Ascending aorta (tissue), 2 donors: ENCODE measurements at places on chromosomes 4 and X.

DNA sequence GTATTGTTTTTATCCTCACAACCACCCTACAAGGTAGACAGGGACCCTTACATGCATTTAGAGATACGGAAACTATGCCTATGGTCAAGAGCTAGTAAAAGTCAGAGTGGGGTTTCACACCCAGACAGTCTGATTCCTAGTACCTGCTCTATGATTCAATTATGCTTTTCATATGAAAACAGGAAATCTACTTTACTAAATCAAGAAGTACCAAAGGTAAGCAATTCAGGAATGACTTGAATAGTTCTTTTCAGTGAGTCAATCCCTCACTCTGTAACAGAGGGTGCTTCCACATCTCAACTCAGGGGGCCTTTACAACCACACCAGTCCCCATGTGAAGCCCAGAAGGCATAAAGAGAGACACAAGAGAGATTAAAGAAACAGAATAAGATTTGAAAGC is 191.4 kb downstream of the PPP3CA start:
- DNase-seq, result no peak

DNA sequence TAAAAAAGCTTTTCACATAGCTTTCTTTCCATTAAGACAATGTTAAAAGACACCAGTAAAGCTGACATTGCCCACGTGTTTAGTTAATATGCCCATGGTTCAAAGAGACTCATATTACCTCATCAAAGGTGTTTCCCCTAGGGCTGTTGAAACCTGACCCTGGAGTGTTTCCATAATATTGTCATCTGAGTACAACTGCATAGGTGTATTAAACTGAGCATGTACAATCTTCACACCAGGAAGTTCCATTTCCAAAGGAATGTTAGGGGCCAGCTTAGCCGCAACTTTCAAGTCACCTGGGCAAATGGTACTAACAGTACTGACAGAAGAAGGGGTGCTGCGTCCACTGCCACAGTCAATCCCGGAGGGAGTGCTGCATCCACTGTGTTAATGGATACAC is 27.1 kb downstream of the PDLIM3 start:
- no peak for DNase-seq

DNA sequence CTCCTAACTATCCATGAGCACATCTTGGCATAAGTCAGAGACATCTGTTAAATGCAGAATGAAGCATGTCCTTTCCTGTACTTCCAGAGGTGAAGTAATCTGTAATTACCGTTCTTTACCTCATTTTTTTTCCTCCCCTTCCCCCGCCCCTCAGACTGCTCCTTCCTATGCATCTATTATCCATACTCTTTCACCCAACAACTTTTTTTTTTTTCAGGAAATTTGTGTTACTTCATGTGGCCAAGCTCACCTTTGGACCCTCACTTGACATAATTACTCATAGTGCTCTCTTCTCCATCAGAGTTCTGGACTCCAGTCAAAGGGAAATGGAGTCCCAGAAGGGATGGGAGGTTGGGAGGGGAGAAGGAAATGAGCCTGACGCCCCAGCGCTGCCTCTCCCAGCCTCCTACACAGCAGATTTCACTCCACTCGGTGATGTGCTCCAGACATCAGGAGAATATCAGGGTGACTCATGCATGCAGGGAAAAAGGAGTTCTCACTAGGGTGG is 568.8 kb downstream of the STIM2 start:
- DNase-seq, result no peak

DNA sequence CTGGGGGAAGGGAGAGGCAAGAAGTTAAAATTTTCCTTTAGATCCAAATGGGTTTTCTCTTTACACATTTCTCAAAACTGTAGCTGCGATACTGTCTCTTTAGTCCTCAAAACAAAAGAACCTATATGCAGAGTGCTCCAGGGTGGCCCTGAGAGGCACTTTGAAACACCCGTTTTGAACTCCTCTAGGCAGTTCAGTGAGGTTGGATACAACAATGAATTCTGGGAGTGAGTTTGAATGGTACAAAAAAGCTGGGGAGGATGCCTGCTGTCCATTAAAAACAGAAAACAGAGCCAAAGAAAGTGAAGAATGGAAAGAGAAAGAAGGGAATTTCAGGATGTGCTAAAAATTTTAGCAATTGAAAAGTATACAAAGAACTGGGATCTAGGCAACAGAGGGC is 23.1 kb downstream of the ENOX2 start:
- no peak for DNase-seq

- no peak for DNase-seq
Measured at GRCh38 chrX:119762718-119763117, 4.3 kb downstream of the SOWAHD start.

- DNase-seq, result no peak
Measured at GRCh38 chr4:23135792-23136645, 443.3 kb downstream of the GBA3 start.

DNA sequence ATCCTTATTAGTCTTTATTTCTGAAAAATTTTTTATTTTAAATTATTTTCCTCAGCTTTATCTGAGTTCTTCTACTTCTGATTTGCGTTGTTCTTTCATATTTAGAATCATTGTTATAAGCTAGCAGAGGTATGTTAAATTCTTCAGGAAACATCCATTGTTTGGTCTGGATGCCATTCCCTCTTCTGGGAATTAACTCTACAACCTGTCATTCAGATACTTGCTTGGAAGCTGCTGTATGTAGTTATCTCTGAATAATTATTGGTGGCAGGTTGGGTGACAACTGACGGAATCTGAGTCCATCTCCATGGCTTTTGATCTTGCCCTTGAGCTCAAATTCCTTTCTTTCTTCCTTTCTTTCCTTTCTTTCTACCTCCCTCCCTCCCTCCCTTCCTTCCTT is 61.9 kb downstream of the DDIT4L start:
- no peak for DNase-seq

- DNase-seq, result no peak
Measured at GRCh38 chr4:161303551-161303950, 860.2 kb downstream of the FSTL5 start.

- no peak for DNase-seq
Measured at GRCh38 chr4:37685823-37686372, 278 bp downstream of the RELL1 start.

DNA sequence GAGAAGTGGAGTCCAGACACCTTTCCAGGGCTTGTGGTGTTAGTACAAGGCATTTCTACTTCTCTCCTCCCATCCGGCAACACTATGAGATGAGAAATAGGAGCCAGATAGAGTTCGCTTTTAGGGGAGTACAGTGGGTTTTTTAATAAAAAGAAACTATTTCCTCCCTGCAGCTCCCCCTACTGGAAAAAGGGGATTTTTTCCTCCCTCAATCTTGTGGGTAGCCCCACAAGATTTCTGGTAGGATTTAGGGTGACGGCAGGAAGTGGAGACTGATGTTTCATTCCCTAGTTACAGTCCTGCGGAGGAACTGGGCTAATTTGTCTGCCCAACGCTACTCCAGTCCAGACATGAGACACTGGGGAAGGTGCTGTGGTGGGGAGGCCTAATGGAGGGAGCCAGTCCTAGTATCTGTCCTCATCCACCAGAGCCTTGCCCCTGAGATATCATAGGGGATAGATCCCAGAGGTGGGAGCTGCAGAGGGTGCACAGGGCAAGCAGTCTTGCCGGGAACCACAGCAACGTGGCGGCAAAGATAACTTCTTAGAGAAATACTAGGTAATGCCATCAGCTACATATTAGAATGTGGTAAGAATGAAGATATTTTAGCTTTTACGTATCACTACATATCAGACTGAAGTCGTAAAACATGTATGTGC is 45.5 kb upstream of the PRKG2 start:
- DNase-seq, result no peak

DNA sequence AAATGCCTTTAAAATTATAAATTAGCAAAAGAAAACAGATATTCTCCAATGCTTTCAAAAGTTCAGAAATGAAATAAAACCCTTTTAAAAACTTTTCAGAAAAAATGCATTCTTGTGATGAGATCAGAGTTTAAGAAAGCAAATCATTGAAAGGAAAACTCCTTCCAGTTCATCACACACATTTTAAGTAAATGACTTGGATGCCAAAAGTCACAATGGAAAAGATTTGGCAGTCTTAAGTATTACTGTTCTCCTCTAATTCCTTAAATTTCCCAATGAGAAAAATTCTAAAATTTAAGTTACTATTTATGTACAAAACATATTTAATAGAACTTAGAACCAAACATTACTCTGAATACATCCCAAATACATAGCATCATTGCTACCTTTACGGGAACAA is 21.1 kb downstream of the HOPX start:
- DNase-seq, result no peak

- DNase-seq, result no peak
Measured at GRCh38 chrX:64976673-64977040, 407 bp upstream of the ZC4H2 start.

GRCh38 chrX:85419293-85419692 is 39.8 kb upstream of the POF1B start:
- DNase-seq, result no peak

DNA sequence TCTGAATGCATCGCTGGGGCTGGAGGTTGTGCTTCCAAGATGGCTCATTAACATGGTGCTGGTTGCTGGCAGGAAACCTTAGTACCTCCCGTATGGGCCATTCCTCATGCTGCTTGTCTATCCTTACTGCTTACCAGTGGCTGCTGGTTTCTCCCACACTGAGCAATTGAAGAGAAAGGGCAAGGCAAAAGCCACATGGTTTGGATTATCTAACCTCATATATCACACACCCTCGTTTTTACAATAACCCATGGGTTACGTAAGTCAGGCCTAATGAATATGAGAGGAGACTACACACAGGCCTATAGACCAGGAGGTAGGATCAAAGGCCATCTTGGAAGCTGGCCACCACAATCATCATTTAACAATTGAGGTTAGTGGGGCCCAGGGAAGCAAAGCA is 141.8 kb upstream of the EDNRA start:
- no peak for DNase-seq

- no peak for DNase-seq
Measured at GRCh38 chrX:121921258-121921657, 873.8 kb downstream of the GLUD2 start.

DNA sequence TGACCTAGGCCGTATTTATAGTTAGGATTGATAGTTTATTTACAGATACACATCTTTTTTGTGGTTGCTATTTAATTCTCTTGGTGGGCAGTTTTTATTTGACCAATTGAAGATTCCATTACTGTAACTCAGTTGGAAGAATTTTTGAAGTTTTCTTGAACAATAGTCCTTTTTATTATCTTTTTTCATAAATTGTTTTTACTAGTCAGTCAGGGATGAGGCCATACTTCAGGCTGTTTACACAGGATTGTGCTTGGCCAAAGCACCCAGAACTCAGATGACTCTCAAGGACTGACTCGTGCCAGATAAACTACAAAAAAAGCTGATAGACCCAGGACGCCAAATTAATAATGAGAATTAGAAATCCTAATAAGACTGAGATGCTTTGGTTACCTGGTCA is 7.0 kb downstream of the HERC3 start:
- DNase-seq, result no peak

DNA sequence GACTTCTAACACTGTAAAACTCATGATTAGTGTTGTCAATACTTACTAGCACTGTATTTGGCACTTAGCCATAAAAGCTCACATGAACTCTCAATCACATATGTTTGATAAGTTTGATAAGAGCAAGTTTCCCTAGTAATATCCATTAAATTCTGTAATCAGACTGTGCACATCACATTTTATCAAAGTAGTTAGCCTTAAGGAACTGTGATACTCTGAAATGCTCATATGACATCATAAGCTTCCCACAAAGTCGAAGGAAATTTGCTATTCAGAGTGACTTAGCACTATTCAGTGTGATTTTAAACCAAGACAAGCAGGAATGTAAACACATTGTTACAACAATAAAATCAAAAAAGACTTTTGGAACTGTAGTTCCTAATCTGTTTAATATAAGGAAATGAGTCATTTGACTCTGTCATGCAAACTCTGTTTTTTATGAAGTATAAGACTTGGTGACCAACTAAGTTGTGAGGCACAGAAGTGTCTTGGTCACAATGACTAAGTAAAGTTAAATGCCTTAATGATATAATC is 6.7 kb downstream of the SLC7A11 start:
- DNase-seq, result no peak

DNA sequence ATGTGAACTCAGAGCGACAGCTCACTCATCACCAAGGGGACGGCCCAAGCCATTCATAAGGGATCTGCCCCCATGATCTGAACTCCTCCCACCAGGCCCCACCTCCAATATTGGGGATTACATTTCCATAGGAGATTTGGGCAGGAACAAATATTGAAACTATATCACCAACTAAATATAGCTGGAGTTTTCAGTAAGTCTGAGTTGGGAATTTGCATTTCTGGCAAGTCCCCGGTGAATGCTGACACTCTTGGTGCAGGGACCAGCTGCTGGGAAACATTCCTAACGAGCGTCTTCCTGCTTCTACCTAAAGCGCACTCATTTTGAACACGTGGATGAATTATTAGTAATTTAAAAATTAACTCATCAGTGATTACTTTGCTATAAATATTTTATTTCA is 13.2 kb downstream of the CLDN34 start:
- DNase-seq, result no peak

DNA sequence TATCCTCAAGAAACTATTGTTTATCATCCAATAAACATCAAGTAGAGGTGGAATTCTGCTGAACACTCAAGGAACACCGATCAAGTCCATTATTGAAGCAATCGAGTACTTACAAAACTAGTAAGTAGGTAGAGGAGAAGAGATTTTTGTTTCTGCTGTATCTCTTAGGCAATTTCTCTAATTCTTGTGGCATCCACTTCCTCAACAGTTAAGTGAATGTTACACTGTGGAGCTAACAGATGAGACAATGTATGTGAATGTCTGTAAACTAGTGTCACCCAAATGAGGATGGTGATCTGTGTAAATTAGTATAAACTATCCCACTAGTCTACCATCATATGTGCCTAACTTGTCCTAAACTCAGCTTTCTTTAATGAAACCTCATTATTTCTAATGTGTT is 261.6 kb downstream of the ARHGAP24 start:
- DNase-seq, result no peak

GRCh38 chr4:31045151-31045550 is 325.0 kb downstream of the PCDH7 start:
- no peak for DNase-seq
